ENCODE measurements at places on chromosomes 16 and 17.
A peak's percentile ranks its signal among the peaks of the same experiment; 100 is the strongest.

DNA sequence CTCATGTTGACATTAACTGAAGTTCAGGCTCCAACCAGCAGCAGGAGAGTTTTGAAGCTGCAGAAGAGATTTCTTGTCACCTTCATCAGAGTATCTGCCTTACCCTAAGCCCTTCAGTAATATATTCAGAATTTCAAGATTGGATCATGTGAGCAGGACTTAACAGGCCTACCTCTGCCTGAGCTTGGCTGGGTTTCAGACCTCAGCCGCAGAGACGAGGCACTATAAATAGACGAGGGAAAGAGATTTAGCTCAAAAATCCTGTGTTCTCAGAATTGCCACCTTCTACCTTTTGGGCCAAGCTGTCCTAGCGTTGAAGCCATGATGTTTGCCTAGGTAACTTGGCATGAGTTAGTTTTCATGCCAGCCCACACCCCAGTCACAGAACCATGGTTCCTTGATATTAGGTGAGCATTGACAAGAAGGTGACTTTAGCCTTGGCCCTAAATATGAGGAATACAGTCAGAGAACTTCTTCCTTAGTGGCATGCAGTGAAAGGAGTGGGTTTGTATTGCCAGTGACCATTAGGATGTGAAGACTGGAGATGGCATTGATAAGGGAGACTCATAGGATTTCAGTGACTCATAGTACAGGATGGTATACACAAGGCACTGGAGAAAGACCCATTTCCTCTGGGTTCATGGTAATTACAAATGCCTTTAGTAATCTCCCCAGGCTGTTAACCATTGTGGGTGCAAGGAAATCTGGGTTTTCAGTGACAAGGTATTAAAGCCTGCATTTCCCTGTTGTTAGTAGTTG is 224.3 kb downstream of the MSI2 start:
- no peak for DNase-seq

DNA sequence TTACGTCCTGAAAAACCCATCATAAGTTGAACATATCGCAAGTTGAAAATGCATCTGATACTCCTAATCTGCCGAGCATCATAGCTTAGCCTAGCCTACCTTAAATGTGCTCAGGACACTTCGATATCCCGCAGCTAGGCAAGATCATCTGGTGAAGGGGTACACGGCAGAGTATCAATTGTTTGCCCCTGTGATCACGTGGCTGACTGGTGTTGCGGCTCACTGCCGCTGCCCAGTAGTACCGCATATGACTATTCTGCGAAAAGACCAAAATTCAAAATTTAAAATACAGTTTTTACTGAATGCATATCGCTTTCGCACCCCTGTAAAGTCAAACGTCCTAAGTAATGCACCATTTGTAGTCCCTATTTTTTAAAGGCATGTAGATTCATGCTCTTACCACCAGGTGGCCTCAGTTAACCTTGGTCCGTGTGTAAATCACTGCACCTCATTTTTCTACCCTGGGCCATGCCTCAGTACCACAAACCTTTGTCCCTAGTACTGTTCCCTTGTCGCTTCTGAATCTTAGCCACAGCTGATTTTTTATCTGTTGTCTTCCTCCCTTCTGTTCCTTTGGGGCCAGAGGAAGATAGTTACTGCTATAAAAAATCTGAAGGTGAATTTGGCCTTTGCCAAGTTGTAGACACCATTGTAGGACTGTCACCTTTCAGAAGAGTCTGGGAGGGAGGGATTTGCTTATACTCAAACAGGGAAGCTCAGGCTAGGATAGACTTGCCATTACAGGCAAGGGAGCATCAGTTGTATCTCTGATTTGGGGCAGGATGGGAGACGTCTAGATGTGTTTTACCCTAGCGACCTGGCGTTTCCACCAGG is 34.4 kb downstream of the WWP2 start:
- peak; percentile 23 for DNase-seq

- no peak for DNase-seq
Observed at GRCh38 chr16:13307851-13308250, 406.5 kb downstream of the SHISA9 start.

- DNase-seq, result no peak
Observed at GRCh38 chr16:56348168-56349085, 76.9 kb downstream of the AMFR start.

DNA sequence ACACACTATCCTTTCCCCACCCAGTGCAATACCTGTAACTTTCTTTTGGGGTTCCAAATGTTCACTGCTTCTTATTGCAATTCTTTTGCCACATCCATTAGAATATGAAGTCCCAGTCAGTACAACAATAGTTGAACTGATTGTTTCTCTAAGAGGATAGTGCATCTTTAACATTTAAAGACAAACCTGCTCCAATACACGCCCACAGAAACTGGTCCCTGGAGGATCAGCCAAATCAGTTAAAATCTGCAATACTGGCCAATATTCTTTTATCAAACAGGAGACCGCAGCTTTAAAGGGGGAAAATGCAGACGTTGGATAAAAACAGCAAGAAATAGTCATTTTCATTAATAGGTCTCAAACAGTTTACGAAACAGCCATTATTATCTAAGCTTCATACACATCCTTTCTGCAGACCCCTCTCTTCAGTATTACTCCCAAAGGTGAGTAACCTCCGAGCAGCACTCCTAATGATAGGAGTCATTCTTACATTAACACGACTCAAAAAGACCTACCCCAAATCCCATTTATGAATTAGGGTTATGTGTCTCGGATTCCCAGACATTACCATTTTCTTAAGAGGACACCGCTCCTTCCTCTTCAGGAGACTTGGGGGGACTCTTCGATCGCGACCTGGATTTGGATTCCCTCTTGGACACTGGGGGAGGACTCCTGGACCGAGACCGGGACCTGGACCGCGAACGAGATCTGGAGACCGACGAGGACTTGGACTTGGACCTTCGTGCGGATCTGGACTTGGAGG is 1.4 kb downstream of the SRSF2 start:
- DNase-seq, result no peak

- no peak for DNase-seq
Observed at GRCh38 chr17:42975265-42975664, 4.6 kb downstream of the PTGES3L start.

GRCh38 chr17:73956595-73957465 is 246.6 kb upstream of the RPL38 start:
- DNase-seq, result peak; percentile 41
